ENCODE measurements at places on chromosomes 6 and 20.

- no peak for DNase-seq
Observed at GRCh38 chr20:56624786-56625681, 4.1 kb upstream of the TFAP2C start.

DNA sequence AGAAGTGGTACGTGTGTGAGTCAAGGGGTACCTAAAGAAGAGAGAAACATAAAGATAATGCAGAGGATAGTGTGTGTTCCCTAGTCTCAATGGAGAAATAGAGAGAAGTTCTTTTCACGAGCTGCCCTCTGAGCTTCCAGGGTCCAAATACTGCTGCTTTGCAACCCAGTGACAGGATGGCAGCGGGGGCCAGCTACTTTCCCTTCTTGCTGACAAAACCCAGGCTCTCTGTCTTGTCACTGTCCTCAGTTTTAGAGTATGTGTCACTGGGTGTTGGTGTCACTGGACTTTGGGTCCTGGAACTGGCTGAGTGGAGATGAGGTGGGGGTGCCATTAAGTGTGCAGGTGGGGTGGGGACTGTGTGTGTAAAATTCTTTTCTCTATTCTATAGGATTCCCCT, 265.6 kb downstream of the CDC5L start:
- no peak for DNase-seq

- DNase-seq: no peak
Observed at GRCh38 chr6:123182998-123183397, 187.0 kb downstream of the CLVS2 start.

DNA sequence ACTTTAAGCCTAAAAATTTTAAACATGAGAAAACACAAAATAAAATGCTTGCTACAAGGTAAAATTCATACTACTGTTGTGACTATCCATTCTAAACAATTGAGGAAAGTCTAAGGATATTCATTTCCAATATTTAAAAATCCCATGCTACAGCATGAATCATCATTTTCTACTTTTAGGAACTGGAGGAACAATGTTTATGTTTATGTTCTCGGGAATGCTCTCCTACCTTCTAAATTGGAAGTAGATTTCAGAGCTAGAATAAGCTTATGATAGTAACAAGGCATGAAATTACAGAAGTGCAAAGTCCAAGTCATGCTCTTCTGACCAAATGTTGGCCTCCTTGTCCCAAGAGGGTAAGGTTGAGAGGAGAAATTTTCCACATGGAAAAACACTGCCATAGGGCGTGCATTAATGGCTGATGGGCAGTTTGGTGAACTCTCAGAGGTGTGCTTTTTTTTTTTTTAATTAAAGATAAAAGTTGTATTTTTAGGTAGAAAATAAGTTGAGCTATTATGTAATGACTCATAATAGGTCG, 6.0 kb upstream of the MYLK4 start:
- no peak for DNase-seq

DNA sequence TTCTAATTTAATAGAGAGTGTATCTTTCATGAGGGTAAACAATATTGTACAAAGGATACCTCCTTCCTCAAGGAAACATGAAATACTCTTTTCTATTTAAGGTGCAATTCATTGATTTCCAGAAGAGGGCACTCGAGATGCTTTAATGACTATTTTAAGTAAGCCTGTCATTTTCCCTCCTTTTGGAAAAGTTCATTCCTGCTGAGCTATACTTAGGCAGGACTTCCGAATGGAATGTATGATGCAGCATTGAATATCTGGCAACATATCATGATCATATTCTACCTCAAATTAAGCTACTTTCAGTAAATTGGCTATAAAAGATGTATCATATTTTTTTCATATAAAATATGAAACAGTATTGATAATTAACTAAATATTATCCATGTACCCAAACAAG, 5.0 kb downstream of the DST start:
- DNase-seq: no peak

DNA sequence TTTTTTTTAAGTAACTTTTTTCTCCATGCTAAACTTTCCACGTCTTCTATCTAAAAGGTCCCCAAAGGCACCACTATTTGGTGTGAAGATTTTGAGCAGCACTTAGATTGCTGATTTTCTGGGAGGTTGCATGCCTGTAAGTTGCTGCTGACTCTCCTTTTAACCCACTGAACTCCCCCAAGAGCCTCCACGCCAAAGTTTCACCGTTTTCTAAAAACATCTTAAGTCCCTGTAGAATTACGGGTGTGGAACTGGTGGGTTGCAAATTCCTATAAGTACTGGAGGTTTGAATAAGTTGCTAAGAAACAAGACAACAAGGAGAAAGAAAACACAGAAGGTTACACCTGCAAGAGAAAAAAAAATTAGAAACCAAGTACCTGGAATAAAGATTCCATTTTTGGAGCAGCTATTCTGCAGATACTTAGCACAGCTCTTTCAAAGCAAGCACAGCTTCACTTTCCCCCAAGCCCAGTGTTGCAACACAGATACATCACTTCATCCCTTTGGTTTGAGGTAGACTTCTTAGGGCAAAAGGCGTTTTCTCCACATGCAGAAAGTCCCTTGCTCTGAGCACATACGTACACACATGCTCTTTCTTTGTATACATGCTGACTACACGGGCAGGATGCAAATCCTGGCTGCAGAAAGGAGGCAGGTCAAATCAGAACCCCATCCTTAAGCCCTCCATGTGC, 5.0 kb downstream of the JAG1 start:
- no peak for DNase-seq

DNA sequence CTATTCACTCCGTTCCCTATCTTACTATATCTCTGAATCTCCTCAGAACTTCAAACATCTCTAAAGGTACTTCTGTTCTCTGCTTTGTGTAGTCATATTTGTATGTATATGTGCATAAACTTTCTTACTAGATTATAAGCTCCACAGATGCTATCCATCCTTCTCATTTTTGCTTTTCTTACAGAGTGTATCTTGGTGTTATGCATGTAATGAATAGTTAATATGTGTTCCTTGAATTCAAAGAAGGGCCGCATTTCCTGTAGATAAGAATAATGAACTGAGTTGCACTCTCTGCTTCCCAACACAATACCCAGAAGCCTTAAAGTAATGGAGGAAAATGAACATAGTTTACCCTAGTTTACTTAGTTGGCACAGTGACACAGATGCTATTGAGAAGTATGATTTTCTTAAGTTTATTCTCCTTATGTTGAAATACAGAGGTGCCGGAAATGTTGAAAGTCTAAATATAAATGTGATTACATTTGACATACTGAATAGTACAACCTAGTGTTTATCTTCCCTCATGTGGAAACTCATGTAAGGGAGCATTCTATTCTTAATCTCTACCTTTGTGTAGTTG, 6.0 kb downstream of the NUS1 start:
- DNase-seq: no peak

DNA sequence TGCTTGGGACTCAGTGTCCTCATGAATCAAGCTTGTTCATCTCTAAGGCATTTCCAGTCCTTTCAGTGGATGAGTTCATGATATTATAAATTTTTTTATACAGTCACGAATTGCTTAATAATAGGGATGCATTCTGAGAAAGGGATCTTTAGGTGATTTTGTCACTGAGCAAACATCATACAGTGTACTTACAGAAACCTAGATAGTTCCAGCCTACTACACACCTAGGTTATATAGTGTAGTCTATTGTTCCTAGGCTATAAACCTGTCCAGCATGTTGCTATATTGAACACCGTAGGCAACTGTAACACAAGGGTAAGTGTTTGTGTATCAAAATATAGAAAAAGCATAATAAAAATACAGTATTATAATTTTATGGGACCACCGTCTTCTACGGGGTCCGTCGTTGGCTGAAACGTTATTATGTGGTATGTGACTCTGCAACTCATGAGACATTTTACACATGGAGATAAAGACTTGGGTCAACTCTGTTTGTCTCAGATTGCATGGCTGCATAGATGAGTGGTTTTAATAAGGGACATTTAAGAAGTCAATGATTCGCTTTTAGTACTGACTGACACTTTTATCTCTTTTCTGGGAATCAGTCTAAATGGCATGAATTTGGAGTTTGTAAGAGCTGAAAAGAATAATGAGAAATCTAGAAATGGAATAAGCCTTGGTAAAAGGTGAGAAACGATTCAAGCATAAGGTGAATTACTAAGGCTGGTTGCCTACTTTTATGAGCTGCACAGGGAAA, 33.2 kb downstream of the CLIC5 start:
- DNase-seq: no peak

- DNase-seq: peak; percentile 70
Observed at GRCh38 chr6:108592371-108593337, 31.9 kb downstream of the FOXO3 start.

- DNase-seq: no peak
Observed at GRCh38 chr6:157570752-157571151, 189.8 kb downstream of the ZDHHC14 start.

GRCh38 chr6:47111685-47112084, 69.6 kb upstream of the ADGRF1 start:
- DNase-seq: no peak

DNA sequence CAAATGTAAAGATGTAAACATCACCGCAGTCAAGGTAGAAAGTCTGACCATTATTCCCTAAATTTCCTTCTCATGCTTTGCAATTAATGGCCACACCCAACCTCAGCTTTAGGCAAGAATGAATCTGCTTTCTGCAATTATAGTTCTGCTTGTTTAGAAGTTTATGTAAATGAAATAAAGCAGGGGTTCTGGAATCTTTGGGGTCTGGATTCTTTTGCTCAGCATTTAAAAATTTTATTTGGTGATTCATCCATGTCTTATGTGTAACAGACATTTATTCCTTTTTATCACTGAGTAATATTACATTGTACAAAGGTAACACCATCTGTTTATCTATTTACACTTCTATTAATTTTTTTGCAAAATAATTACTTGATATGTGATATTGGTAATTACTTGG, 613.6 kb downstream of the UTRN start:
- no peak for DNase-seq

- no peak for DNase-seq
Observed at GRCh38 chr20:14193885-14194284, 143.5 kb downstream of the FLRT3 start.

DNA sequence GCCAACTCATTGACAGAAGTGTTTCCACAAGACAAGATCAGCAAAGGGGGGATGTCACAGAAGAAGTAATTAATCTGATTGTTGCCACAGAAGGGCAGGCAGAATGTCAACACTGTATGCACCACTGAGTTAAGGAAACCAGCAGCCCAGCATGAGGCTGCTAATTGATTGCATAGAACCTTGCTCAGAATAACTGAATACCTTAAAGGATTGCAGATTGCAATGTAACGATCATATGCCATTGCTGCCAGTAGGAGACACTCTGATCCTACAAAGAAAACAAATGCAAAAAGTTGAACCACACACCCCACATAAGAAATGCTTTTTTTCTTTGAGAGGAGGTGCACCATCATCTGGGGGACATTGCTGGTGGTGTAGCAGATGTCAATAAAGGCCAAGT, 13.1 kb downstream of the OR5V1 start:
- no peak for DNase-seq

- DNase-seq: no peak
Observed at GRCh38 chr6:37657112-37657886, 40.4 kb downstream of the MDGA1 start.

DNA sequence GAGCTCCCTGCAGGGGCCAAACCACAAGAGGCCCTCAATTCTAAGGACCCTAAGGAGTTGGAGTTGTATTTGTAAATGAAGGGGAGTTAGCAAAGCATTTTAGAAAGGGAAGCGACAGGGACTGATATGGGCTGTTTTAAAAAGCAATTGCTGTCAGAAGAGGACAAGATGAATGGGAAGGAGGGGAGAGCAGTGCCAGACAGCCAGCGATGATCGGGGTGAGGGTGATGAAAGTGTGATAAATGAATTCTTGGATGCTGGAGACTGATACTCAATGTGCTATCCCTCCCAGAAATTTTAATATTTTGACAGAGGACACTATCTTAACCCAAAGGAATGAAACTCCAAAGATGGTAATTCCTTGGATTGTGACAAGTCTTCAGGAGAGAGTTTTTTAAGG, 289.2 kb downstream of the CLIC5 start:
- no peak for DNase-seq

- DNase-seq: no peak
Observed at GRCh38 chr20:14882846-14883245, 545.4 kb upstream of the FLRT3 start.

DNA sequence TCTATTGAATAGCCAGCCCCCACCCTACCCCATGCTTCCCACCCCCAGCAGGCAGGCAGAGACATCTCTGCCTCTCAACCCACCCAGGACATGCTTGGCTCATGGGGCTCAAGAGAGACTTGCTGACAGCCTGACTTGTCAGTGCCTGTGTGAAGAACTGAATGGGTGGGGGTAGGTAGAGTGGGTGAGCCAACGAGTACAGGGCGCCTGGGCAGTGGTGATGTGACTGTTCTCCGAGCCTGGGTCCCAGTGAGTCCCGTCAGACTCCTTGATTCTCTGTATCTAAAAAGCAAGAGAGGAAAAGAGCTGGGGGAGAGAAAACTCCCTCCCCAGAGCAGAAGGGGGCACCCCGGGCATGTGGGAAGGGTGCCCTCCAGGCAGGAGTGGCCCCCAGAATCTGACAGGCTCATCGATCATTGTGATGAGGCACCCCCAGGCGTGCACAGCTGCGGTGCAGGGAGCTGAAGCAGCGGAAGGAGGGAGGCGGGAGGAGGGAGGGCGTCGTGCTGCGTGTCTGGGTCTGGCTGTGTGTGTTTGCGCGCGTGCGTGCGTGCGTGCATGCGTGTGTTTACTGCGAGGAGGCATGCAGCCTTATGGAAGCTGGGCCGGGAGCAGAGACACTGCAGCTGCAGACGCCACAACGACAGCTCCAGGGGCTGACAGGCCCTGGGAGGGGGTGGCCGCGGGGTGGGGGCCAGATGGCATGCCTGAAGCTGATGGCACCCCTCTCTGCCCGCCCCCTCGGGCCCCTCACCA, 40.2 kb downstream of the FOXP4 start:
- no peak for DNase-seq

DNA sequence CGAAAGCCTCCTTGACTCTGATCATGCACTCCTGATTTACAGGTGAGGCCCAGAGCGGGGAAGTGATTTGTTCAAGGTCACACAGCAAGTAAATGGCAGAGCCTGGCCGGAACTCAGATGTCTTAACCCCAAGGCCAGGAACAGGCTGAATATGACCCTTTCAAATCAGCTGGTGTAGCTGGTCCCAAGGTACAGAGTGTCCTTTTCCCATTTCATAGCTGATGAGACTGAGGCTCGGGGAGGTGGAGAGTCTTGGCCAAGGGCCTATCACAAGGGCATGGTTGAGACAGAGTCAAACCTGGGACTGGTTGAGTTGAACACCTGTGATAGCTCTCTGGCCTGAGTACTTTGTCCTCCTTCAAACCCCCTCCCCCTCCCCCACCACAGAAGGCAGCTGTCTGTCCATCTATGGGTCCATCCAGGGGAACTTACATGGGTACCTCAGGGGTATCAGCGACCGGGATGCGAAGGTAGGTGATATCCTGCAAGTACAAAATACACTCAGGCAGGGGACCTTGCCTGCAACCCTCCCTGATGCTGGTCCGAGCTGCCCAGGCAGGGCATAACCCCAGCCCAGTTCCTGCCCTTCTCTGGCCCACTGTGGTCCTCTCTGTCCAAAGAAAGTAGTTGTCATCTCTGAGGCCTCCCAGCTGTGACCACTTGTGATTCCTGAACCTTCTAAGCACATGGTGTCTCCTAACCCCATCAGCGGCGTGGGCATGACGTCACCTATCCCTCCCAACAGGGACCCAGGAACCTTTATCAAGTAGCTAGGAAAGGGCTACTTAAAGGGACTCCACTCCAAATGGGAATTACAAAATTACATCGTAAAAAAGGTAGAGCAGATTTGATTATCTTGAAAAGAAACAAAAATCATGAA, 5.6 kb downstream of the DUSP15 start:
- no peak for DNase-seq

- DNase-seq: no peak
Observed at GRCh38 chr20:24060851-24061590, 72.4 kb upstream of the GGTLC1 start.

- no peak for DNase-seq
Observed at GRCh38 chr6:112015725-112016124, 38.2 kb upstream of the CCN6 start.
